ENCODE measurements at places on chromosomes 7 and 10.

DNA sequence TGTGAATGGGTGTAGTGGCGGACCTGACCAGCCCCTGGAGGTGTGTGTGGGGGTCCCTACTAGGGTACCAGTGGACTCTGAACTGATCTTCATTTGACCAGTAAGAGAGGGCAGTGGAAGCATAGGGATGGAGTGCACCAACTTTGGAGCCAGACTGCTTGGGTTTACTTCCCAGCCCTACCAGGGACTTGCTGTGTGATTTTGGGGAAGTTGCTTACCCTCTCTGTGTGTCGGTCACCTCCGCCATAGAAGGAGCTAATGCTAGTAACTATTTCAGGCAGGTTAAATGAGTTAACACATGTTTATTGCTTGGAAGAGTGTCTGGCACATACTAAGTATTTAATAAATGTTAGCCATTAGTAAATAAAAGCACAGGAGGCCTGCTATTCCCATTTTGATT, 6.6 kb downstream of the ADCYAP1R1 start:
- no peak for DNase-seq

DNA sequence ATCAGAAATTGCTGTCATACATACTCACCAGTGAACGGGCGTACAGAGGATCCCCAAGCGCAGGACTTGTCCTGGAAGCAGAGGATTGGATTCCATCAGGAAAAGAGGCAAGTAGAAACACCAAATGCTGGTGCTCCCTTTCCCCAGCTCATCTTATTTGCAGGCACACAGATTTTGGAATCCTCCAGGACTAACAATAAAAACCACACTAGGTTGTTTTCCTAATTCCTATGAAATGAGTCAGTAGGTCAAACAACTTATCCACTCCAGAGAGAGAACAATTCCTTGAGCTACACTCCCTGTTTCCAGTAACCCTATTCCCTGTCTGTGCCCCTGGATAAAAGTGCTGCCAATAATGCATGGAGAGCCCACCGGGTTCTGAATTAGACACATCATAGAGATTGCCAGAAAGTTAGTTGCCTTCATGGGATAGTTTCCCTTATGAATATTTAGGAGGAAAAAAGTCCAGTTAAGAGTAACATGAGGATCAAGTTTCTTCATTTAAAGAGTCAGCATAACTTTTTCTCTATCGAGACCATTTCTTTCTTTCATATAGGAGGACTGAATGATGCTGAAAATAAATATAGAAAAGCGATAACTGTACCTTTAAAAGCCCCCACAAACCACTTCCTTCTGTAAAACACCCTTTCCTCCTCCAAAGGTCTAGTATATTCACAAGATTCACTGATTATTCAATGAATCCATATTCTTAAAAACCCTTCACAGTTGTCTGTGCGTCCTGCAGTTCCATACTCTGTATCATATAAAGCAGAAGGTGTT, 178.3 kb upstream of the KLF14 start:
- DNase-seq = no peak

DNA sequence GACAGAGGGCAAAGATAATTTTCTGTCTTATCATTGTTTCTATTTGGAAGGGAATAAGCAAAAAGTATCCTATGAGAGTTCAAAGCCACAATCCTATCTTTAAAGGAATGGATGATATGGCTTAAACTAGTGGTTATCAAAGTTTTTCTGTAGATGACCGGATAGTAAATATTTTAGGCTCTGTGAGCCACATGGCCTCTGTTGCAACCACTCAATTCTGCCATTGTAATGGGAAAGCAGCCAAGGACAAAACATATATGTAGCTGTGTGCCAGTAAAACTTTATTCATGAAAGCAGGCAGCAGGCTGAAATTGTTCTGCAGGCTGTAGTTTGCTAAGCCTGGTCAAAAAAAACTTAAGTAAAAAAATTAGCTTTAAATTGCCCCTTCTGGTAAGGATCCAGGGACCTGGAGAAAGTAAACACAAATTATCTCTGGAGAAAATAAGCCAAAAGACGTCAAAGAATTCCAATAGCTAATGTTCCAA, 73.3 kb downstream of the THSD7A start:
- no peak for DNase-seq

GRCh38 chr10:3235996-3236510, 63.5 kb upstream of the PITRM1 start:
- DNase-seq = no peak

GRCh38 chr10:1120306-1120705, 64.1 kb downstream of the WDR37 start:
- DNase-seq = no peak

DNA sequence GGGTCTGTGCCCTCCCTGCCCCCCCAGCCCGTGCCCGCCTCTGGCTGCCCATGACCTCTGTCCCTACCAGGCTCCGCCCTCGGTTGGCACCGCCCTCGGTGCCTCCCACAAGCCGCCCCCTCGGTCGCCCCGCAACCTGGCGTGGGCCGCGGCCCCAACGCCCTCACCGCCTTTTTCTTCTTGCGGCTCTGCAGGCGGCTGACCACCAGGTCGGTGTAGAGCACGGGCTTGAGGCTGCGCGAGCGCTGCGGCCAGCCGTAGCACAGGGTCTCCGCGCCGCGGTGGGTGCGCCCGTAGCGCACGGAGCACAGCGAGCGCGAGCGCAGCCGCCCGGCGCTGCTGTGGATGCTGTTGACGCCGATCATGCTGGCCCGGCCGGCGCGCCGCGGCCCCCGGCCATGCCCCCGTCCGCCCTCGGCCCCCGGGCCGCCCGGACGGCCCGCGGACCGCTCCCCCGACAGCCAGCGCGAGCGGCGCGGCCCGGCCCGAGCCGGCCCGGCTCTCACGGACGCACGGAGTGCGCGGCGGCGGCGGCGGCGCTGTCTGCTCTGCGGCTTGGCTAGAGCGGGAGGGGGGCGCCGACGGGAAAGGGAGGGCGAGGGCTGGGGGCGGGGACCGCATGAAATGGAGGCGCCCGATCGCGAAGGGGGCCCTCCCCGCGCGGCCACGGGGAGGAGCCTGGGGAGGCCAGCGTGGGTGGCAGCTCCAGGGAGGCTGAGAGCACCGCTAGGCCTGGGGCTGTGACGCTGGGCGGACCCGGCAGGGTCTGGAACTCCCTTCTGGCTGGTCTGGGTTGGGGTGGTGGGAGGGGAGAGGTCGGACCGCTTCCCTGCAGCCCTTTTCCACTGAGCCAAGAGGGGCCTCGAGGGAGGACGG, 9.6 kb downstream of the PSD start:
- no peak for DNase-seq

GRCh38 chr7:127527561-127527960, 57.8 kb downstream of the GCC1 start:
- DNase-seq = no peak

DNA sequence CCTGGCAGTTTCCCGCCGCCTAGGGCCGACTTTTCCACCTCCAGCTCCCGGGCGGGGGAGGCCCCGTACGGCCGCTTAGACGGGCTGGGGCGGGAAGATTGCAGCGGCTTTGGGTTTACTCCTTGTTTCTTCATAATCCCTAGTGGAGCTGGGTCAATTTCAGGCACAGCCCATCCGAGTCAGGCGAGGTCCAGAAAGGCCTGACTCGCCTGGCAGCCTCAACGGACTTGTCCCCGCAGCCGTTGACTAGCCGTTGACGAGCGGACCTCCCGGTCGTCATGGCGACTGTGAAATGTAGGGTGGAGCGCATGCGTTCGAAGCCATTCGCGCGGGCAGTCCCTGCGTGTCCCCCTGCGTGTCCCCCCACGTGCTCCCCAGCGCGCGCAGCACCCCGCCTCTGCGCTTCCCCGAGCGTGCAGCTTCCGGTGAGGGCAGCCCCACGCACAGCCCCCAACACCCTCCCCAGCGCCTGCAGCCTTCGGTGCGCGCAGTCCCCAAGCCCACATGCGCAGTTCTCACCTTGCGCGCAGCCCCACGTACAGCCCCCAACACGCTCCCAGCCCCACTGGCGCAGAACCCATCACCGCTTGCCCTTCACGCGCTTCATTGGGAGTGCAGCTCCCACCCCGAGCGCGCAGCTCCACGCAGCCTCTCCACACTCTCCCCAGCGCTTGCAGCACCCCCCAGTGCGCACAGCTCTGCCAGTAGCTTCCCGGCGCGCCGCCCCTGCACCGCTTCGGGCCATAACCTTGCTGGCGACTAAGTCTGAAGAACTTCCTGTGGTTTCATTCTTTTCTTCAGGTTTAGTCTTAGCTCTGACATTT, 67.8 kb downstream of the TBX20 start:
- peak; percentile 73 for DNase-seq

DNA sequence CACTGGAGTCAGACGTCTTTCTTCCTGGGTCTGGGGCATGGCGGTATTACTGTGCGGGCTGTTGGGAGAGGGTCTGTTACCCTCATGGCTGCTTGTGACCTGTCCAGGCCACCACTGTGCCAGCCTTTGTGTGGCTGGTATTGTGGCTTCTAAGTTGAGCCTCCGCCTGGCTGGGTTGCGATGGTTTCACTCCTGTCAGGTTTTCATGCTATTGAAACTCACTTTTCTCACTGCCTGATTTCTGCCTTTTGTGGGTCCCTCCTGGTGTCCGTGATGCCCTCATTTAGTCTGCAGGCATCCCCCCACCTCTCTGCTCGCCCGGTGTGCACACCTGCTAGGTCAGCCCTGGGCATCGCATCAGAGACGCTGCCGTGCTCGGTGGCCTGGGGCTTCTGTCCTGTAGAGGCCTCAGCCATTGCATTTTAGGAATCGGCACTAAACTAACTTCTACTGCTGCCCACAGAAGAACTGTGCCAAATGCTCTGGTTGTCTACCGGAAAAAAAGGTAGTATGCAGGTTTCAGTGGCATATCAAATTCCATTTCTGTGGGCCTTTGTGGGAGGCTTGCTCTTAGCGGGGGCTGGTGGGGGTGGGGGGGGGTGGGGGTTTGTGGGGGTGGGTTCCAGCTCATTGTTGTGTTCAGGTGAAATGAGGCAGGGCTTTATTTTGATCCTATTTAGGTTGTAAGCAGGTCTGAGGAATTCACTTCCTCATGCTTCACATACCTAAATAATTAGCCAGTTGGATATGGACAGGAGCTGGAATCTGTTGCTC, 64.3 kb downstream of the MGMT start:
- no peak for DNase-seq

GRCh38 chr7:73894733-73895551, 34.0 kb downstream of the TMEM270 start:
- peak; percentile 91 for DNase-seq

GRCh38 chr10:58266826-58267712, 625 bp downstream of the IPMK start:
- peak; percentile 70 for DNase-seq

- DNase-seq = no peak
These were observed 706.9 kb downstream of the NRG3 start for GRCh38 chr10:82581940-82582339.

GRCh38 chr7:96126382-96126781, 195.5 kb downstream of the SLC25A13 start:
- DNase-seq = no peak

- DNase-seq = peak; percentile 58
These were observed 19.1 kb upstream of the MTPAP start for GRCh38 chr10:30368065-30368718.

GRCh38 chr10:26624006-26624405, 73.5 kb upstream of the PDSS1 start:
- DNase-seq = no peak

- DNase-seq = no peak
These were observed 168.8 kb downstream of the C1GALT1 start for GRCh38 chr7:7351156-7351555.

DNA sequence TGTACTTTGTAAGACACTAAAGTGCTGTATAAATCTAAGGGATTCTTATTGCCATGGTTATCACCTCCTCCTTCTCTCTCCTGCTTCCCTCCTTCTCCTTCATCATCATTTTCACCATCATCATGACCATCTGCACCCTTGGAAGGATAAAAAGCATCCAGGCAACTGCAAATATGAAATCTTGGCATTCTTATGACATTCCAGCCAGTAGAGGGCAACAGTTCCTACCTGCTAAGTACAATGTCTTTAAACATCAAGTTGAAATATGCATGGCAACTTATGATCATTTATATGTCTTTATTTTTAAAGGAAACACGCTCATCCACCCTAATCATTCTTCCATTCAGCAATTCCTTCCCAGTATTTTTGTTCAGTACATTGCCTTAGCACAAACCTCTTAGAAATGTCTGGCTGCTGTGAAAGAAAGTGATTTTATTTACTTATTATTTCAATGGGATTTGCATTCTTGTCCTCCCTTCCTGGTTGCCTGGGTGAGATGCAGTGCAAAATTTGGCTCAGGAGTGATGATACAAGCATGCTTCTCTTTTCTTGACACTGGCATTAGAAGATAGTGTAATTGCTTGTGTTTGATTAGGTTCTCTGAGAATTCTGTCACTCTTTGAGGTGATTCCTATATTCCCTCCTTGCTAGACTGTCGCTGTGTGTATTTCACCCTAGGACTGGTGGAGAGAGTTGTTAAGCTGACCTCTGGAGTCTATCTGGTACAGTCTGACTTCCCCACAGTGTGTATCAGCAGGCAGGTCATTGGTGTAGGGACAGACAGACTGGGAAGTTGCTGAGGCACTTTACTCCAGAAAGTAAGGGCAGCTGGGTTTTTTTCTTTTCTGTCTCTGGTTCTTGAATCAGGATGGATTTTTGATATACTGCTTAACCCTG, 188.5 kb upstream of the BMPER start:
- DNase-seq = no peak

DNA sequence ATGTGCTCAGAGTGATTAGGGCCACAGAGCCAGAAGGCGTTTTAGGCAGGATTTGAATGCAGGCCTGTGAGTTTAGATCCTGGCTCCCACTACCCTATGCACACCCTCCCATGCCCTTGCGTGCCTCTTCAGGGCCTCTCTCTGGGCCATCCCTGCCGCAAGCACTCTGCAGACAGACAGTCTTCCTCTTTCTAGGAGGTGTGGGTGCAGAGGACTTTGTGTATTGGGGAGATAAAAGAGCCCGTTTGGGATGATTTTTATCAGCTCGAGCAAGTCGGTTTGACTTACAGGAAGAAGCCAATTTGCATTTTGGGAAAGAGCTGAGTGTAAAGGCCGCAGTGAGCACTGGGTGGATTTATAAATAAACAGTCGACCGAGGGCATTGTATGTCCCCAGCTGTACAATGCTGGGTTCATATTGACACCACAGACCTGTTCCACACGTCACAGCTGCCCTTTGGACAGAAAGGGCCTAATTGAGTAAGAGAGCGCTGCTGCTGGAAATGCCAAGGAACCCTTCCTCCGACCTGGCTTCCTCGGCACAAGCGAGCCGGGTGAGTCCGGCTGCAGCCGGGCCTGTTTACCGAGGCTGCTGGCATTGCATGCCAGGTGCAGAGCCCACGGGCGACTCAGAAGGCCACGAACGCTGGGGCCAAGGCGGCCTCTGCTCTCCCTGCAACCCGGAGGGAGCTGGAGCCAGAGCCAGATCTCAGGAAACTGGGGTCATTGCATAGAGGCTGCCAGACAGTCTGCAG, 25.1 kb downstream of the ZMIZ1 start:
- no peak for DNase-seq

GRCh38 chr7:92131764-92132330, 2.4 kb downstream of the CYP51A1 start:
- DNase-seq = no peak

GRCh38 chr7:47320296-47320695, 261.6 kb downstream of the TNS3 start:
- DNase-seq = no peak

- DNase-seq = no peak
These were observed 44.0 kb downstream of the MGMT start for GRCh38 chr10:129511086-129511485.

- peak; percentile 68 for DNase-seq
These were observed 212.4 kb downstream of the CCSER2 start for GRCh38 chr10:84540617-84541288.

- DNase-seq = no peak
These were observed 6.7 kb downstream of the IFIT5 start for GRCh38 chr10:89421018-89421476.
